T-helper 2 cell (primary cell): ENCODE measurements at places on chromosomes 2 and 18.

DNA sequence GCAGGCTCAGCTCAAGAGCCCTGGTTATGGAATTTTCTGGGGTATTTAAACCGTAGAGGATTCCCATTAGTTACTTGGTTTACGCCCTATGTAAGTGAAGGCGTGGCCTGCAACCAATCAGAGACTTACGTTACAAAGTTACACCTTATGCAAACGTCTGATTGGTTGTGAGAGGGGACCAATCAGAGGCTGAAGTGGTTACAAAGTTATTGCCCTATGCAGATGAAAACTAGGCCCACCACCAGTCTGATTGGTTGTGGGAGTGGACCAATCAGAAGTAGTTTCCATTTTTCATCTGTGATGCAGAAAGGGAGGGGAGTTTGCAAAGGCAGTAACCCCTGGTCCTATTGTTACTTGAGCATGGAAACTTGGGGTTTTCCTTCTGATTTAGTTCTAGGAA lies 49.1 kb downstream of the DLGAP1 start:
- no peak for DNase-seq

DNA sequence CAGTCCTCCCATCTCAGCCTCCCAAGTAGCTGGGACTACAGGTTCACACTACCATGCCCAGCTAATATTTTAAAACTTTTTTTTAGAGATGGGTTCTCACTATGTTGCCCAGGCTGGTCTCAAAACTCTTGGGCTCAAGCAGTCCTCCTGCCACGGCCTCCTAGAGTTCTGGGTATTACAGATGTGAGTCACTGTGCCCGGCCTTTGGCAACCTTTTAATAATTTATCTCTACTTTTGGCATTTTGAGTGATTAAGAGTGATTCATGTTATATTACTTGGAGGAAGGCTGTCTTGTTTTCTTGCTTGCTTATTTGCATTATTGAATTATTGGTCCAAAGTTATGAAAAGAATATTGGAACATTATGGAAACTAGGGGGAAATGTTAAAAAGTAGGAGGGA lies 24.3 kb downstream of the NCOA1 start:
- no peak for DNase-seq

GRCh38 chr18:5542515-5543035 lies 1.2 kb downstream of the EPB41L3 start:
- peak; percentile 1 for DNase-seq

DNA sequence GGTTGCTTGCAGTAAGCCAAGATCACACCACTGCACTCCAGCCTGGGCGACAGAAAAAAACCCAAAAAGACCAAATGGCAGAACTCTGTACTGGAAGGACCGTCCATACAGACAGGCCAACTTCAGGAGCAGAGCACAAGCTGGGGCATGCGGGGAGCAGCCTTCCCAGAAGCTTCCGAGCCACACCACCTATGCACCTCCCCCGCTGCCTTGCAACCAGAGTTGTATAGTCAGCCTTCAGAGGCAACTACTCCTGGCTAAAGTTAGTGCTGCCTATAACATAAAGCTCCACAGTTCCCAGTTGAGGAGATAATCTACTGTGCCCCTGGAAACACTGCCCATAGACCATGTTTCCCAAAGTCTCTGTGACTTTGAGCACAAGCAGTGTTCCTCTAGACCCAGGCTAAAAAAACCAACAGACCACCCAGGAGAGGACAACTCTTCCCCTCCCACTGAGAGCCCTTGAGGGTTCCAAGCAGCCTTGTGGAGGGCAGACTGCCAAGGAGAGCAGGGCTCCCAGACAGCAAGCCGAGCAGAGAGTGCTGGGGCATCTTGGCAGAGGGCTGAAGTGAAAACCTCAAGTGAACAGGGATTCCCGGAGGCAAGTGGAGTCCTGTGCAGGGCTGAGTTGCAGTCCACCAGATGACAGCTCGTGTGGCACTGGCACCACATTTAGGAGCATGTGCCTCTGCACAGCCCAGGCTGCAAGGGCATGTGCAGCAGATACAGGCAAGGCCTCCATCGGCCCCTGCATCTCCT lies 6.8 kb downstream of the SFT2D3 start:
- DNase-seq, result no peak

GRCh38 chr2:136384531-136385303 lies 266.8 kb upstream of the CXCR4 start:
- peak; percentile 39 for DNase-seq

DNA sequence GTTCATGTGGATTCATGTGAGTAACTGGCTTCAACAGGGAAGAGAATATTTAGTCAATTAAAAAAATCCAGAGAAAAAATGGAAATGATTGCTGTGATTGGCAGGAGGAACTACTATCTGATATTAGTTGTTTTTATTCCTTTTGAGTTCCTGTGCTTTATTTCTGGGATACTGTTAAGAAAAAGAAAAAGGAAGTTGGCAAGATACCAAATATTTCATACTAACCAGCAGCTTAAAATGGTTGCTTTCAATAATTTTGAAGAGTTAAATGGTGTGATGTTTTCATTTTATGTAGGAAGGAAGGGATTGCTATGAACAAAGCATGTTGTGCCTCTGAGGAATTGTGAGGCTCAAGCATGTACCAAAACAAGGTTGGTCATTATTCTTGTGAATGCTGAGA lies 8.1 kb upstream of the MTX2 start:
- DNase-seq, result no peak

- no peak for DNase-seq
Observed at GRCh38 chr18:332007-332406, 64.2 kb upstream of the THOC1 start.

DNA sequence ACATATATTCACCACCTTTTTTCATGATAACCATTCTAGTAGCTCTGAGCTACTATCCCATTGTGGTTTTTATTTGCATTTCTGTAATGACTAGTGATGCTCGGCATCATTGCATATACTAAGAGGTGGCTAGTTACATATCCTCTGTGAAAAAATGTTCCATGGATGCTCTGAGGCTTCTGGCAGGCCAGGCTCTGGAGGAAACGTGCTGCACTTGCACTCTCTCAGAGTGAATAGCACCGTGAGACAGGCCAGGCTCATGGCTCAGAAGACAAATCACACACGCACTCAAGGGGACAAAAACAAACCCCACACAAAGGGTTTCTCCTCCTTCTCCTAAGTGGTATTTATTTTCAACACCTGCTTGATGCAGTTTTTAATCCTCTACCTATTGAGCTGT lies 1085.3 kb upstream of the CNTNAP5 start:
- no peak for DNase-seq
